ENCODE measurements at places on chromosomes 1 and 21.

DNA sequence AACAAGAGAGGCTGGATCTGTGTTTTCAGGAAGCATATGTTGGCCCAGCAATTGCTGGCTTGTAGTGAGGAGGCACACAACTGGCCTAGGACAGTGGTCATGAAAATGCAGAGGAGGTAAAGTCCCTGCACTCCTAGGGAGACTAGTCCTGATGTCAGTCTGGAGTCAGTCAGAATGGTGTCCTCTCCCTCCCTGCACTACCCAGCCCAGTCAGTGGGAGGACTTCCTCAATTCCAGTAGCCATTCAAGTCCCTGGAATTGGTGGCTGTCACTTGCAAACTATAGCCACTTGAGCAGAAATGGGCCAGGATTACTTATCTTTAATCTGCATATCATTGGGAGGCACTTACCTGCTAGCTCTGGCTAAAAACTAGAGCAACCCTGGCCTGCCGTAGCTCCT is 18.6 kb downstream of the NDUFS5 start:
- no peak for DNase-seq

DNA sequence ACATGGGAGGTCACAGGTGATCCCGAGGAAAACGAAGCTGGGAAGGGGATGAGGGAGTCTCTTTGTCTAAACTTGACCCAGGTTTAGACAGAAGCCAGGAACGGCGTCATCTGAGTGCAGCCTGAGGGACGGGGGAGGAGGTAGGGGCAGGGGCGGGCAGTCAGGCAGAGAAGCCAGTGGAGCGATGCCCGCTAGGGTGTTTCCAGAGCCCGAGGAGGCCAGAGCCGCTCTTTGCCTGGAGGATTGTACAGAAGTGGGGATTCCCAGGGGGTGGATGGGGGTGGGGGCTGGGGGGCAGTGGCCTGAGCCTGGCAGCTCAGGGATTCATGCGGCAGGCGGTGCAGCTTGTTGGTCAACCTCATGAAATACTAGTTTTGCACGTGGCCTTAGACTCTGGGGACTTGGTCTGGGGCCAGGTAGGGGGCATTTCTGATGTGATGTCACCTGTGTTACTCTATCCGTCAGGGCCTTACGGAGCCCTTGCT is 58.4 kb downstream of the VPS26C start:
- no peak for DNase-seq

- DNase-seq: no peak
Measured at GRCh38 chr1:192224396-192224795, 66.1 kb downstream of the RGS18 start.

- DNase-seq: no peak
Measured at GRCh38 chr1:75529488-75529887, 81.4 kb downstream of the SLC44A5 start.
